PC-3 (cell line): ENCODE measurements at places on chromosomes 4 and X. TPM values are rescaled to one million over a fixed set of nuclear protein-coding genes. Genes with fewer than 3 reads are reported as not detected.

The NSUN7 gene
- total RNA-seq, result 4.2 and 6.7 TPM in 2 replicates

The QRFPR gene
- not detected in 2 replicates for total RNA-seq

The CDX4 gene
- not detected in 2 replicates for total RNA-seq

GRCh38 chr4:19736968-19737756, 514.5 kb upstream of the SLIT2 start:
- no peak overlapping the region for H3K27ac ChIP-seq
- no peaks in the 10 kb centered on the region for H3K27me3 ChIP-seq
- H3K4me1 ChIP-seq, result peaks cover 29% of the 10 kb centered on the region

- peak; percentile 60 for DNase-seq
- no peaks in the 10 kb centered on the region for H3K27me3 ChIP-seq
- H3K4me3 ChIP-seq, result no peak overlapping the region
- H3K4me1 ChIP-seq, result no peaks in the 10 kb centered on the region
- no peaks in the 10 kb centered on the region for H3K36me3 ChIP-seq
These were observed 55.6 kb downstream of the HAUS3 start for GRCh38 chr4:2186133-2186864.

DNA sequence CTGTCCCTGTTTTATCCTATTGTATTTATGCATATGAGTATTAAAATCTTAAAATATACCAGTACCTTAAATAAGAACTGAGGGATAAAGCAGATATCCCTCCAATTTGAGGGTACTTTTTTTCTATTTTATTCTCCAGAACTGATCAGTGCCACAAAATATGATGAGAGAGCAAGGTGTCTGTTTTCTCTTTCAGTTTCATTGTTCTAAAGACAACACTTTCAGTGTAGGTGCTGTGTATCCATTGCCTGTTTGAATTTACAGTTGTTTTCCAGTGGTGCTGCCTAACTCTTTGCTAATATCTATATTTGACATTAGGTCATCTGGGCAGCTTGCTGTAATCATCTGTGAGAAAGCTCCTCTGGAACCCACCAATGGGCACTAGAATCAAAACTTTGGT, 394.7 kb downstream of the IL1RAPL1 start:
- H3K4me3 ChIP-seq, result no peak overlapping the region
- no peaks in the 10 kb centered on the region for H3K4me1 ChIP-seq

DNA sequence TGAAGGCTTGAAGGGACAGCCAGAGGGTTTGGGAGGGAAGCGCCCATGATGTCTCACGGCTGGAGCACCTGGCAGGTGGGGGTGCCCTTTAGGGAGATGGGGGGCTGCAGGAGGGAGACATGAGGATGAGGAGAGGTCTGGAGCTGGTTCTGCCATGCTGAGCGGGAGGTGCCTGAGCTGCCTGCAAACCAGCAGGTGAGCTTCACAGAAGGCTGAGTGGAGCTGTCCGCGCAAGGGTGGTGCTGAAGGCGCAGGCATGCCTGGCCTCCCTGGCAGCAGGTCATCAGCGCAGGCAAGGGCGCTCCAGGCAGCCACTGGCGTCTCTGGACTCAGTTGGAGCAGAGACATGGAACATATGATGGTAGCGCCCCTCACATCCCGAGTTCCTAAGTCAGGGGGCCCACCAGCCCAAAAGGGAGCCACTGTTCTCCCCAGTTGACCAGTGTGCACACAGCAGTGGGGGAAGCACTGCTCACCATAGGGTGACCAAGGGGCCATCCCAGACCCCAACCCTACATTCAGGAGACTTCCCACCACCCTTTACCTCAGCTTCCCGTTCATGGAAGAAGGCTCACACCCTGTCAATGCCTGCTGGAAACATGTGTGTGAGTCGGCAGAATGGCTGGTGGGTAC, 25.8 kb downstream of the ADRA2C start:
- H3K4me1 ChIP-seq, result no peaks in the 10 kb centered on the region
- H3K36me3 ChIP-seq, result no peaks in the 10 kb centered on the region
- H3K27ac ChIP-seq, result no peak overlapping the region
- H3K4me3 ChIP-seq, result no peak overlapping the region
- H3K27me3 ChIP-seq, result no peaks in the 10 kb centered on the region
- DNase-seq, result peak; percentile 45

GRCh38 chr4:101018836-101019235, 328.5 kb downstream of the PPP3CA start:
- H3K36me3 ChIP-seq, result no peaks in the 10 kb centered on the region
- no peak overlapping the region for H3K27ac ChIP-seq
- H3K27me3 ChIP-seq, result no peaks in the 10 kb centered on the region
- H3K4me3 ChIP-seq, result no peak overlapping the region
- DNase-seq, result no peak

DNA sequence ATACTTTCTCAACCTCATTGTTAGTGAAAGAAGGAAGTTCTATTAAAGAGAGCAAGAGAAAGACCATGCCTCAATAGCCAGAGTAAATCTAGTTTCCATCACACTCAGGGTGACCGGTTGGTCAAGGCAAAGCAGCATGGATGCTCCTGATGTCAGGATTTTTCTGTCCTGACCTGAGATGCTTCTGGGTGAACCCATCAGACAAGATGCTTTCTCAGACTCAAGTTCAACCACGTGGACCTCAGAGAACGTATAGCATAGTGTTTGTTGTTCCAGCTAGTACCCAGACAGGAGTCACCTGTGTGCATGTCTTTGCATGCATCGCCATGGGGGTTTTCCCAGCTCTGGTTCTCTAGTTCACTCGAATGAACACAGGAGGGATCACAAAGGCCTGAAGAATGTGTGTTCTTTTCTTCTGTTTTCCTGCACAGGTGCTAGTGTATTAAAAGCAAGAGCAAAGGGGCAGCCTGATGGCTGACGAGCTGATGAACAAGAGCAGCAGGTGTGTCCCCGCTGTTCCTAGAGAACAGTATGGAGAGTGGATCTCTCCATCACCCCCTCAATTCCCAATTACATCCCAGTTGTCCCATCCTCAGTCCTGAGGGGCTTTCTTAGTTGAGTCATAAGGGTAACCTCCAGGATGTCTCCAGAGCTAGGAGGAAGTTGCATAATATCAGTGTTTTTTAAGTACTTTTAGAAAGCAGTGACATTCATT, 110.5 kb upstream of the ENPP6 start:
- H3K27ac ChIP-seq, result no peak overlapping the region
- no peaks in the 10 kb centered on the region for H3K36me3 ChIP-seq
- H3K4me1 ChIP-seq, result peaks cover 22% of the 10 kb centered on the region
- no peaks in the 10 kb centered on the region for H3K27me3 ChIP-seq
- no peak overlapping the region for H3K4me3 ChIP-seq

GRCh38 chr4:8182858-8183725, 16.0 kb upstream of the SH3TC1 start:
- peak overlapping the region; percentile 9; the same call in 1 of the 2 replicates for H3K4me3 ChIP-seq
- H3K36me3 ChIP-seq, result no peaks in the 10 kb centered on the region
- H3K27ac ChIP-seq, result peak overlapping the region; percentile 89
- peaks cover 58% of the 10 kb centered on the region for H3K4me1 ChIP-seq
- no peaks in the 10 kb centered on the region for H3K27me3 ChIP-seq

DNA sequence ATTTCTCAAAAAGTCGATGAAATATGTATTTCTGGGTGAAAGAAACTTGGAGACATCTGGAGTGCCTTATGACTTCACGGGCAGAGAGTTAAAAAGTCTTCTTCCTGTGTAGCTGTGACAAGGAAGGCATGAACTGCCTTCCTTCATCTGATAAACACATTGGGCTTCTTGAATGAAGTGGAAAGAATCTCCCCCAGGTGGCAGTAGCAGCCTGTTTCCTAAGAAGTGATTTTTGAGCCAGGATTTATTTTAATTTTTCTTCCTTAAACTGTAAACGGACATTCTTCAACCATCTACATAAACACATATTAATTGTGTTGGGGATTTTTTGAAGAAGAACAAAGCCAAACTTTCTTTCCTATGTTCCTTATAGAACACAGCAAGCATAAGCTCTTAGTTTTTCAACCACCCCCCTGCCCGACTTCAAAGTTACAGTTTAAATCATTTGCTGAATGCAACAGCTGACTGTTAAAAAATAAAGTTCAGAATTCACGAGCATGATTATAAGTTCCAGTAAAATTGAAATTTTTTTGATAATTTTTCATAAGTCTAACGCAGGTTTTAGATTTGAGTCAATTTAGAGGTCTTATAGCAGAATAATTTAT, 980 bp upstream of the GIMD1 start:
- DNase-seq, result peak; percentile 73
- H3K27me3 ChIP-seq, result no peaks in the 10 kb centered on the region
- H3K4me3 ChIP-seq, result no peak overlapping the region
- no peak overlapping the region for H3K27ac ChIP-seq

DNA sequence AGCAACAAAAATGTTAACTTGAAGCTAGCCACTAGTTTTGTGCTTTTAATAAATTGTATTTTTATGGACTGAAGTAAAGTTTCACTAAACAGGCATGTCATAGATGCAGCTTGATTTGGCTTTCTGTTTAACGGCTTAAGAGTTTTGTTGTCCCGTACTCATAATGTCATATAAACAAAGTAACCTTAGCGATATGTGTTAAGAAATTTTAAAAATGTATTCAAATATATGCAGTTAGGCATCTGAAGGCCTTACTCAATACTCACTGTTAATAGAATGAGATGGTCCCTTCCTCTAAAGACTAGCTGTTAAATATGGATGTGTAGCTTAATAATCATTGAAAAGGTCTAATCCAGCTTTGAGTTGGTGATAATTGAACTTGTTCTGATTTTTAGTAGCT, 1.0 kb upstream of the SCLT1 start:
- DNase-seq, result no peak
- H3K4me3 ChIP-seq, result peak overlapping the region; percentile 83
- H3K27ac ChIP-seq, result no peak overlapping the region
- peaks cover 27% of the 10 kb centered on the region; the same call in 1 of the 2 replicates for H3K4me1 ChIP-seq
- no peaks in the 10 kb centered on the region for H3K27me3 ChIP-seq

GRCh38 chrX:137565921-137566745, at the start of gene ZIC3:
ZIC3 (plus strand) TSS chrX:137566127; CDS start chrX:137566692, 565 bp downstream.
- DNase-seq, result peak; percentile 50
- no peak within 1 kb of the TSS for H3K27ac ChIP-seq
- peak within 1 kb of the TSS; percentile 63 for H3K4me3 ChIP-seq
- peaks cover 66% of the 10 kb centered on the region for H3K27me3 ChIP-seq
- 0 out of 2 replicates have a peak, but pooled peaks cover 3% of the 10 kb centered on the region for H3K4me1 ChIP-seq

- peak; percentile 46 for DNase-seq
- peak overlapping the region; percentile 41 for H3K27ac ChIP-seq
- no peaks in the 10 kb centered on the region for H3K27me3 ChIP-seq
These were observed 34.3 kb downstream of the KANTR start for GRCh38 chrX:53128097-53128749.
